ENCODE measurements at places on chromosomes 3 and 15.

DNA sequence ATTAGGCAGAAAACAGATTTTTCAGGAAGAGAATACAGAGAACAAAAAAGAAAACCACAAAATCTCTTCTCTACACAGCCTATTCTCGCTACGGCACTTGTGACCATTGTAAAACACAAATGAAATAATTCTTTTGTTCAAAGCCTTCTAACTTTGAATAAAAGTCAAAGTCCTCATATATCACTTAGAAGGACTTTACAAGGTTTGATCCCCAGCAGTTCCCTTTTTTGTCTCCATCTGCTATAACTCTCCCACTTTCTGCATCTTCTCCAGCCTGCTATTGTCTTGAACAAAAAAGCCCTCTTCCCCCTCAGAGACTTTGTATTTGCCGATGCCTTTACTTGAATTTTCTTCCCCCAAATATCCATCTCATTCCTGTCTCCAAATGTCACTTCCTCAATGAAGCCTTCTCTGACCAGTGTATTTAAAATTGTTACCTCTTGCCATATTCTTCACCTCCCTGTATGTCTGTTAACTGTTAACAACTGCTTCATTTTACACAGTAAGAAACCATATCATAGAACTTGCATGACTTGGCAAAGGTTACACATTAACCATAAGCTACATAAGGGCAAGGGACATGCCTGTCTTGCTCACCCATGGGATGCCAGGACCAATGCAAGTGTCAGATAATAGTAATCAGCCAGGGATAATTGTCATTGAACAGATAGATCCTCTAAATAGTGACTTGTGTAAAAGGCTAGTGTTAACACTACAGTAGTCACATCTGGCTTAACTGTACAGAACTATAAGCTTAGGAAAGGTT, 122.4 kb downstream of the CBLB start:
- no peak for DNase-seq

- no peak for DNase-seq
Observed at GRCh38 chr3:106640353-106640752, 736.9 kb upstream of the CCDC54 start.

- no peak for DNase-seq
Observed at GRCh38 chr3:193313061-193313958, 65.2 kb downstream of the ATP13A5 start.

DNA sequence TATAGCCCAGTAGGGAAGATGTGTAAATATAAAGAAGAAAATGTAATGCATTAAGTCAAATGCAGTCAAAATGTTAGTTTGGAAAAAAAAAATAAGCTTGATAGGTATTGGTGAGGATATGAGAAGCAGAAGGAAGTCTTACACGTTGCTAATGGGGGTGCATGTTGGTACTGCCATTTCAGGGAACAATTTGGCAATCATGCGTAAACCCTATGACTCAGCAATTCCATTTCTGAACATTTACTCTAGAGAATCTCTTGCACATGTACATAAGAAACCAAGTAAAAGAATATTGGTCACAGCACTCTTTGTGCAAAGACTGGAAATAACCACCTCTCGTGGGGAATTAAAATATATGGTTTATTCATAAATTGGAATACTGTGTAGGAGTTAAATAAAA, 35.5 kb upstream of the TIMP4 start:
- DNase-seq = no peak

All from stimulated activated CD8-positive, alpha-beta memory T cell treated with anti-CD3 and anti-CD28 coated beads, Interleukin-4, amount 100 ng/mL, for 48 hours (primary cell).